PC-3 (cell line): ENCODE measurements at places on chromosomes 7 and 10. TPM values are rescaled to one million over a fixed set of nuclear protein-coding genes. Genes with fewer than 3 reads are reported as not detected.

GRCh38 chr10:13930120-13930519 lies 343.4 kb downstream of the PRPF18 start:
- no peak for DNase-seq
- no peaks in the 10 kb centered on the region for H3K27me3 ChIP-seq
- H3K36me3 ChIP-seq, result no peaks in the 10 kb centered on the region
- H3K27ac ChIP-seq, result no peak overlapping the region
- H3K4me1 ChIP-seq, result no peaks in the 10 kb centered on the region
- H3K4me3 ChIP-seq, result no peak overlapping the region

Gene HOXA4
- 2.3 and 5.1 TPM in 2 replicates for total RNA-seq

Gene ABI1
- 20.7 and 25.2 TPM in 2 replicates for total RNA-seq

Gene EPHA1
- total RNA-seq, result 43.9 and 46.4 TPM in 2 replicates

DNA sequence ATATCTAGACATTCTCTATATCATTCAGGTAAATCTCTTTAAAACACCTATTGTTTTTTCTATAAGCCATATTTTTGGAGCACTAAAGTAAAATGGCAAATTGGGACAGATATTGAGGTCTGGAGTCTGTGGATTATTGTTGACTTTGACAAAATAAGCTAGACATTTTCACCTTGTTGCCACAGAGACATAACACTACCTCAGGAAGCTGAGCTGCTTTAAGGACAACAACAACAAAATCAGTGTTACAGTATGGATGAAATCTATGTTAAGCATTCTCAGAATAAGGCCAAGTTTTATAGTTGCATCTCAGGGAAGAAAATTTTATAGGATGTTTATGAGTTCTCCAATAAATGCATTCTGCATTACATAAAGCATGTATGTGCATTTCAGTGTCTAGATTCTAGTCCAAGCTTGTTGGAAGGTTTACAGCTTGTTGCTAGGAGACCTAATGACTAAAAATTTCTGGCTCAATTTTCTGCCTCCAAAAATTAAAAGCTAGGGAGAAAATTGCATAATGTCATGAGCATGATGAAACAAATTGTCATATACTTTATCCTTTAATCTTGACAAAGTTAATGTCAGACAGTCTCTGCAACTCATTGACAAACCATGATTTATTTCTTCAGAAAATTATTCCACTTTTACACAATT lies 18.3 kb downstream of the LIPM start:
- H3K4me3 ChIP-seq, result no peak overlapping the region
- DNase-seq, result peak; percentile 28
- no peaks in the 10 kb centered on the region for H3K27me3 ChIP-seq
- no peaks in the 10 kb centered on the region for H3K4me1 ChIP-seq
- H3K27ac ChIP-seq, result no peak overlapping the region
- H3K36me3 ChIP-seq, result no peaks in the 10 kb centered on the region

- no peak for DNase-seq
- H3K36me3 ChIP-seq, result no peaks in the 10 kb centered on the region
- H3K4me3 ChIP-seq, result no peak overlapping the region
- no peaks in the 10 kb centered on the region for H3K27me3 ChIP-seq
- H3K4me1 ChIP-seq, result no peaks in the 10 kb centered on the region
- no peak overlapping the region for H3K27ac ChIP-seq
Measured at GRCh38 chr10:104040862-104041789, 44.6 kb downstream of the COL17A1 start.
